ENCODE measurements at places on chromosomes 12 and 14.

- DNase-seq = no peak
Measured at GRCh38 chr12:132211816-132212215, 67.6 kb downstream of the NOC4L start.

GRCh38 chr12:128381946-128382345 lies 115.0 kb downstream of the TMEM132C start:
- no peak for DNase-seq

DNA sequence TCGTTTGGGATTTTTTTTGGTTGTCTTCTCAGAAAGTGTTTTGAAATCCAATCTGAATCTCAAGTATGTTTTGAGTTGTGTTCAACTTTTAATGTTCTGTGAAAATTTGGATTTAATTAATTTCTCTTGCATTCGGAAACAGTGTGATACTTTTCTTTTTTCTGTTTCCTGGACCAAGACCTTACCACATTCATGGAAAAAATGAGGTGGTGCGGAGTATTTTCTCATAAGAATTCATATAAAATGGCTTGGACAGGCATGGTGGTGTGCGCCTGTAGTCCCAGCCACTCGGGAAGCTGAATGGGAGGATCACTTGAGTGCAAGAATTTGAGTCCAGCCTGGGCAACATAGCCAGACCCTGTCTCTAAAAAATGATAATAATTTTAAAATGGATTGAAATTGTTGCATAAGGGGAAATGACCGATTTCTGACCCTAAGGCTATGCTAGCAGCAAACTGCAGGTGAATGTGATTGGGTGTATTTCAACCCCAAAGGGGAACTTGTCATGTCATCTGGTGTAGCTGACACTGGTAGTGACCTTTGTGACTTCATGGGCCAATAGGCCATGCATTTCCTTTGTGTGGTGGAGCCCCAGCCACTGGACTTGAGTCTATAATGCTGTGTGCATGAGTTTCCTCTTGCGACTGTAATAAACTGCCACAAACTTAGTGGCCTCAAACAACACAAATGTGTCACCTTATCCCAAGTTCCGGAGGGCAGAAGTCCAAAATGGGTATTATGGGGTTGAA lies 123.5 kb upstream of the RFLNA start:
- no peak for DNase-seq

DNA sequence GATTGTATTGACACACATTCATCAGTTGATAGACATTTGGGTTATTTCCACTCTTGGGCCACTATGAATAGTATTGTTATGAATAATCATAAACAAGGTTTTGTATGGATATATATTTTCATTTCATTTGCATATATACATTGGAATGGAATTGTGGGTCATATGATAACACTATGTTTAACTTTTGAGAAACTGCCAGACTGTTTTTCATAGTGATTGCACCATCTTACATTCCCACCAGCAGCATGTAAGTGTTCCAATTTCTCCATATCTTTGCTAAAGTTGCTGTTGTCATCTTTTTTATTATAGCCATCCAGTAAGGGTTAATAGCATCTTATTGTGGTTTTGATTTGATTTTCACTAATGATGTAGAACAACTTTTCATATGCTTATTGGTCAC lies 198.5 kb upstream of the PPFIA2 start:
- peak; percentile 1 for DNase-seq

DNA sequence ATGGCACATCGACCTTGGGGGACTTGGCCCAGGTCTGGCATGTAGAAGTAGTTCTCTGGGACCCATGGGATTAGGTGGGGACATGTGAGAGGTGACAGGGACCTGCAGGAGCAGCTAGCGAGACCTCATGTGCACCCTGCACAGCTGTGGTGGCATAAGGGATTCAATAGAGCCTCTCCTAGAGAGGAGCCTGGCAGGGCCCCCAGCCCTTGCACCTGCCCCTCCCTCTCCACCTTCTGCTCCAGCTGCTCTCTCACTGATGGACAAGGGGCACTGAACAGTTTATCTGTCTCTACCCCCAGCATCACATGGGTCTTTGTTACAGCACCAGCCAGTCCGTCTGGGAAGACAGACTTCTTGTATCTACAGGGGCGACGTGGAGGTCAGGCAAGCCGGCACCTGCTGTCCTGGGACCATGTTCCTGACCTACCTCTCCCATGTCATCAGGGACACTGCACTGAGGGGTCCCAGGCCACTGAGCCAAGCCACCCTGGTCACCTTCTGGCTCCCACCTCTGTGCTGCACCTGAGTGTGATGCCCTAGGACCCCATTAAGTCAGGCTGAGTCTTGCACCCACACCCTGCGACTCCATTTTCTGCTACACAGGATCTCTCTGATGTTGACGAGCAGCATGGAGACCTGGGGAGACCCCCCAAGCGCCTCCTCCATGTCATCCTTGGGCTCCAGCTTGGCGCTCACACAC lies 32.6 kb downstream of the DDX11 start:
- no peak for DNase-seq

DNA sequence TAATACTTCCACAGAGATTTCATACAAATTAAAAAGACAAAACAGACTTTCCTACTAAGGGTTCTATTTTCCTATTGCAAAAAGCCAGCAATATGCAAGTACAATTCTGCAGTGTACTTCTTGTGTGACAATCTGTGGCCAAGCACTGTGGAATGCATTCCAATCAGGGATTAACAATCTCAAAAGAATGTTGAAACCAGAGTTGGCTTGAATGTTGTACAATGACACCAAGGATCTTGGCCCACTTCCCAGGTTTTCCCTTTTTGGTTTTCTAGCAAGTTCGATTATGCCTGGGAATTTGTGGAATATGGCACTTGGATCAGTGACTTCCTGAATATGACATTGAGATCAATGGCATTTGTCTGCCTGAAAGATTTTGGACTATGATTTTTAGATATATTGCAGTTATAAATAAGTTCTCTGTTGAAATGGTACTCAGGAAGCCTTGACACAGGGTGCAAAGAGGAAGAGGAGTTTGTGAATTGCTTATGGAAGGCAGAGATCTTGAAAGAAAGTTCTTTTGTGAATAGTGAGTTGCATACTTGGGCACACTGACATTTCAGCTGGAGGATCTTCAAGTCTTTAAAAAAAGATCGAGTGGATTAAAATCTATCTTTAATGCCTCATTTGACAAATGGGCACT lies 81.4 kb upstream of the FERMT2 start:
- peak; percentile 86 for DNase-seq

- no peak for DNase-seq
Measured at GRCh38 chr12:46920499-46920898, 94.7 kb upstream of the SLC38A4 start.

DNA sequence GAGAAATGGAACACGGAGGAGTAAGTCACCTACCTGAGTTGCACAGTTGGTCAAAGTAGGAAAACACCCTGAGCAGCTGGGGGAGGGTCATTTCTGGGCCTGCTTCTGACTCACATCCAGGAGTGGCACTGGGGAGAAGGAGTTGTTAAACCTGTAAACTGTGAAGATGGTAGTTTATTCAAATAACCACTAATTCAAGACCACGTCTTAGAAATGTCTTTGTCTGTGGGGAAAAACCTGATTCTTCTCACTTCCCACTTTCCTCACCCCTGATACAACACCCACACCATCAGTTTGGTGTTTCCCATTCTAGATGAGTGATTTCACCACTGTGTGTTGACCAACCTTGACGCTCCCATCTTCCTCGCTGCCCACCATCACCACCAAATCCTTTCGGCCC lies 207.1 kb downstream of the ANO4 start:
- no peak for DNase-seq

DNA sequence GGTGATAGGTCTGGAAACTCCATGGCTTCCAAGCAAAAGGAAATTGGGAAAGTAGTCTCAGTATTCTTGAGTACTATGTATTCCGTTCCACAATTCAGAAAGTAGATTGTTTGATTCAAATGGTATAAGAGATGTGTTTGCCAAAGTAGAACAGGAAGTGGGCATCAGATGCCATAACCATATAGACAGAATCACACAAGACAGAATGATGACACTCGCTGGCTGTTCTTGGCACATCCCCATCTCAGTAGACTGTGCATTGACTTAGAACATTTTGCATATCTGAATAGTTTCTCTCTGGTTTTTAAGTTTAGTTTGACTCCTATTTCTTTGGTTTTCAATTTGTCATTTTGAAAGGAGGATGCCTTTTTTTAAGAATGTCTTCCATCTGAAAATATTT lies 221.1 kb upstream of the RGS6 start:
- DNase-seq = no peak

GRCh38 chr14:99793213-99794150 lies at the start of gene EML1:
TSS of gene EML1 (plus strand) at chr14:99793413. CDS start at chr14:99793477, 64 bp downstream.
- DNase-seq = peak; percentile 68

GRCh38 chr12:76967181-76967885 lies 88.5 kb upstream of the CSRP2 start:
- no peak for DNase-seq

DNA sequence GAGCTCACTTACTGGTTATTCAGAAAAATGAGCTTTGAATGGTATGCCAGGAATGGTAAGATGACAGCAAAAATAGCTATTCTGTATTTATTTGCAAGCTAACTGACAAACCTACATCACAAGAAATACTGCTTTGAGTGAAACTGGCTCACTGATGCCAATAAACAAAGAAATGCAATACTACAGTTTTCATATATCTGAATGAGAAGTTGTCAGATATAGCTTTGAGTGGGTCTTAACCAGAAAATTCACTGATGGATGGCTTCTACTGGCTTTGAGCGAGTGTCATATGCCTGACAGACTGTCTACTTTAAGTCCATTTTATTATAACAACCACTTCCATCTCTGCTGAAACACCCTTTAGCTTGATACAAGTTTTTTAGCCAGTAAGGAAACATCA lies 330.1 kb downstream of the NELL2 start:
- no peak for DNase-seq

DNA sequence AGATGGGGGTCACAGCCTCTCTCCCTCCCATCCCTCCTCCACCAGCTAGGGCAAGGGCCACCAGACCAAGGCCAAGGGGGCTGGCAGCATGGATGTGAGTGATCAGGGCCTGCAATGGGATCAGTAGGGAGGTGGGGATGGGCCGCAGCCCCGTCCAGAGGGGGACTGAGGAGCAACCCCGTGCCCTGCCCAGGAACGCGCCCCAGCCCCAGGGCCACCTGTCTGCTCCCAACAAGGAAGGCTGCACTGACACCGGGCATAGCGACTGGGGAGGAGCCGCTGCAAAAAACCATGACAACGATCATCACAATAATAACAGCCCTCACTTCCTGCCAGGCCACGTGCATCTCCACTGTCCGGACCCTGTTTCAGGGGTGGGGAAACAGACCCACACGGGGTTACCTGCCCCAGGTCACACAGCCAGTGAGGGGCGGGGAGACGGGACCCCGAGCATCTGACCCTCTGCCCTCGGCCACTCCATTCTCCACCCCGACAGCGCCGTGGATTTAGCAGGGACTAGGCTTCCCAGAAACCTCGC lies 24.3 kb downstream of the NCOR2 start:
- DNase-seq = no peak

DNA sequence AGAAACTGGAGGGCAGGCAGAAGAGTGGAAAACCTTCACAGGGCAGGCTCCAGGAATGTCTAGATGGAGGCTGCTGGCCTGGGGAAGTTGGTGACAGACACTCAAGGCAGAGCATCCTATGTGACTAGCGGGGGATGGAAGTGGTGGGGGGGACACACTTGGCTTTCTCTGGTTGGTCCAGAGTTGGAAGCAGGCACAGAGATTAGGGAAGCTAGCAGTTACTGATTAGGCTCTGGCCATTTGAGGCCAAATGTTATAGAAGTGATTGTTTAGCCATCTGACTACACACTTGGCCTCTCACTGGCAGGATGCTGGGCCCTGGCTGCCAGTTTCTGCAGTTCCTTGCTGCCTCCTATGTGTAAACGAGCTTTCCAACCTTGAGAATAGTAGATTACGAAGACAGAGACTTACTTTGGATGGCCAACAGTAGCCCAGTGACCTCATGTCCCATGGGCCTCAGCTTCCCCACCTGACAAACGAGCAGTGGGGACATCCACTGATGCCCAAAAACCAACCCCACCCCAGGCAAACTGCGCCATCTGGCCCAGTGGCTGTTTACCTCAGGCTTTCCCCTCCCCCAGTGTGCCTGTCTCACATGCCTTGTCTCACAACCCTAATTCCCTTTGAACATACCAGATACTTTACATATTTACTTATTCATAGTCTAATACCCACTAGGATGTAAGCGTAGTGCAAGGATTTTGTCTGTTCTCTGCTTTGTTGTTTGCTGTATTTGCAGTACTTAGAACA lies 102.7 kb downstream of the PAPLN start:
- no peak for DNase-seq

- DNase-seq = peak; percentile 52
Measured at GRCh38 chr12:120688527-120689071, 1.6 kb downstream of the MLEC start.

- DNase-seq = no peak
Measured at GRCh38 chr12:47981496-47982260, 18.3 kb downstream of the TMEM106C start.

DNA sequence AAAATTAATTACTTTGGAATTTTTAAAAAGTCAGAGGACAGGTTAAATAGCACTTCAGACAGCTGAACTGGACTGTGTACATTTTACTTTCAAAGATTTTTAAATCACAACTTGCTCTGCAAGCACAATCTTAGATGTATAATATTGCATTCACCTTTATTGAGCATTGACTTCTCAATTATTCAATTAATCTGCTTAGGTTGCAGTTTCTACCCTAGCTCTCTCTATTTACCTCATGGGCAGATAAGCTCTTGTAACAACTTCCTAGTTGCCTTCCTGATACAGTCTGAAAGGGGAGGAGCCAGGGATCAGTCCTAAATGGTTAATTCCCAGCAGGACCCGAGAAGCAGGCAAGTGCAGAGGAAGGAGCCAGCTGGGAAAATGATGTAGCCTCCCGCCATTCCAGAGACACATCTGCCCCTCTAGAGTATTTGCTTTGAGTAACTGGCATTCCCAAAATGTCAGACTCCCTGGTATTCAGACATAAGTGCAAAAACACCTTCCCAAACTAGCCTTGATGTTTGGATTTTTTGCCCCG lies 302.8 kb downstream of the GALC start:
- DNase-seq = no peak

- peak; percentile 28 for DNase-seq
Measured at GRCh38 chr12:108507971-108508642, 7.0 kb upstream of the FICD start.

DNA sequence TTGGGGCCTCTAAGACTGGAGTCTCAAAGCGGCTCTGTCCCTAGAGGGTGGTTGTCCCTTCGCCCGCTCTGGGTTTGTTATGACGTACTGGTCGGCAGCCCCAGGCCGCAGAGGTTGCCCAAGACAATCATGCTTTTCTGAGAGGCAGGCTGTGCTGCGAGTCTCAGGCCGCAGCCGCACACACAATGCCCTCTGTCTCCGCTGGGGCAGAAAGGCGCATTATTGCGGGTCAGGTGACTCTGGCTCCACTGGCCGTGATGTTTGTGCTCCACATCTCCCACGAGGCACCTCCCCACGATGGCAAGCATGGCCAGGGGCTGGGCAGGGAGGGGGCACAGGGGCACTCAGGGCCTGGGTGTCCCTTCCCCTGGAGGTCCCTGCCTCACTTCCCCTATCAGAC lies 21.0 kb upstream of the PLEKHG3 start:
- DNase-seq = no peak

Measured in fibroblast of mammary gland (primary cell).